ENCODE measurements at places on chromosomes 4 and X.

DNA sequence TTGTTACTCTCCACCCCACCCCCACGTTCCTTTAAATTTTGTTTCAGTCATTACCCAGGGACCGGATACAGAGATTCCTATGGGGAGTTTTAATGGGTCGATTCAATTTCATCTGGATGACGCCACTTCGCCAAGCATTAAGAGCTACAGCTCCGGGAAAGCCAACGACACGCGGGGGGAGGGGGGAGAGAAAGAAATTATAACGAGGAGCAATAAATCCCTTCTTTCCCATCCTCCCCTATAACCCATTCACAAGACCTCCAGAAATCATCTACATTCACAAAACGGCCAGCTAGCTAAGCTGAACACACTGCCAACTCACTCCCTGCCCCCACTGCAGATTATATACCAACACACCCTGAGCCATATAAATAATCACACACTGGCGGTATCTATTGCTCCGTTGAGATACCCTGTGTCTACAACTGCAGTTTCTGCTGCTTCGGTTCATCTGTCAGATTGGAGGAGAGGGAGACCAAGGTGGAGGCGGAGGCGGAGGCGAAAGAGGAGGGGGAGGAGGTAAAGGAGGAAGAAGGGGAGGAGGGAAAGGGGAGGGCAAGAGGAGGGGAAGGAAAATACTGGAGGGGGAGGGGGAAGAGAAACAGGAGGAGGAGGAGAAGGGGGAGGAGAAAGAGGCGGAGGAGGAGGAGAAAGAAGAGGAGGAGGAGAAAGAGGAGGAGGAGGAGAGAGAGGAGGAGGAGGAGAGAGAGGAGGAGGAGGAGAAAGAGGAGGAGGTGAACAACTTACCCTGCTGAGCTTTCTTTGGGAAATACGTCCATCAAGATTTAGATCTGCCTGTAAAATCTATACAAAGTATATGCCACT lies 113.9 kb upstream of the VAMP7 start:
- no peak for DNase-seq

- DNase-seq: no peak
Measured at GRCh38 chrX:65697211-65697641, 29.8 kb downstream of the MSN start.

- DNase-seq: no peak
Measured at GRCh38 chrX:103586314-103586646, 965 bp downstream of the TCEAL4 start.

- DNase-seq: no peak
Measured at GRCh38 chr4:55765070-55765469, 54.5 kb upstream of the EXOC1L start.

DNA sequence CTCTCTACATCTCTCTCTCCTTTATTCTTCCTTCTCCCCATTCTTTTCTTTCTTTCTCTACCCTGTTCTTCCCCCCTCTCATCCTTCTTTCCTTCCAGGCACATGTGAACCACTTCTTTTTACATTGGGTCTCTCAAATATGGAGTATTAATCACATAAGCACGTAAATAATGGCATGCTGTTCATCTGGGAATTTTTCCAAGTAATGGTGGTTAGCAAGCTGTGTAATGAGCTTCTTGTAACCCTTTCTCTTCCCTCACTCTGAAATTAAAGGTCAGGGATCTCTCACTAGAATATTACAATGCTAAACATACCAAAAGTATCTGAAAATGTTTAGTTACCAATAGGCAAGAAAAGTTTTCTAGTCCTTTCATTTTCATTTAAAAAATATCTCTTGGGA lies 239.9 kb upstream of the TEX13A start:
- DNase-seq: no peak

DNA sequence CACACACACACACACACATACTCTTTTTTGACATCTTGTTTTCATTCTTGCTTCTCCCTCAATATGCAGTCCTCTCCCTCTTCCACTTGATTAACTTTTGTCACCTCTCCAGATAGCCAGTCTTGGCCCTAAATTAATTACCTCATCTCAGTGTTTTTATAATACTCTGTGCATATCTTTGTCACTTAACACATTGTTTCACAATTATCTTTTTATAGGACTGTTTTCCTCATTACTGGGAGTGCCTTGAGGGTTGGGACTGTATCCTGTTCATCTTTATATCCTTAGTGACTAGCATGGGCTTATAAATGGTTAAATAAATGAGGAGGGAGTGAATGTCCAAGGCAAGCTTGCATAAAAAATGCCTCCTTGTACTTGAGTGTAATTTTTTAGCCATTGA lies 33.1 kb downstream of the SYNPO2 start:
- DNase-seq: no peak

DNA sequence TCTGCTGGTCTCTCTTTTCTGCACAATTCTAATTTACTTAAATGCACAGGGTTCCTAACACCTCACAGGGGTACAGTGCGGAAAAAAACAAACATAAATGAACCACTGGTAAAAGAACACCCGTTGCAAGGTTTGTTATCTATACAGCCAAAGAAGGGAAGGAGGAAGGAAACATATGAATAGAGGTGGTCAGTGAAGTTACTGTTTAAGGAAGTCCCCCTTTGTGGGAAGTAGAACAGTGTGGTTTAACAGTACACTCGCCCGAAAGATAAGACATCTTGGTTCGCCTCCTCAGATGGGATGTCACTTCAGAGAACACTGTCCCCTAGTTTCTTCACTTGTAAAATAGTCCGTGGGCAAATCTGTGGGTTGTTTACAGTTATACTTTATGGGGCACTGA lies 57.5 kb downstream of the TEC start:
- DNase-seq: no peak

DNA sequence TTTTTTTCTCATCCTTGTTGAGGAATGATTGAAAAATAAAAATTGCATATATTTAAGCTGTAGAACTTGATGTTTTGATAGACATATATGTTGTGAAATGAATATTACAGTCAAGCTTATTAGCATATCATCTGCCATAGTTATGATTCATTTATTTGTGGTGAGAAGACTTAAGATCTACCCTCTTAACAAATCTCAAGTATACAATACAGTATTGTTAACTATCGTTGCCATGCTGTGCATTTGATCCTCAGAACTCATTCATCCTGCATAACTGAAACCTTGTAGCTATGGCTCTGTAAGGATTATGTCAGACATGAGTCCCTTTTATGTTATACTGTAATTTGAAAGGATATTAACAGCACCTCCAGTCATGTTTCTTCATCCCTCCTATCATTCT lies 2045.3 kb downstream of the ARAP2 start:
- no peak for DNase-seq

Measured in T follicular helper cell (primary cell).